ENCODE measurements at places on chromosomes 5 and 9. TPM values are rescaled to one million over a fixed set of nuclear protein-coding genes. Genes with fewer than 3 reads are reported as not detected.

GRCh38 chr5:84131372-84131771 is 253.3 kb downstream of the EDIL3 start:
- no peak overlapping the region for H3K27ac ChIP-seq
- H3K36me3 ChIP-seq: no peaks in the 10 kb centered on the region
- no peak for DNase-seq
- no peaks in the 10 kb centered on the region for H3K4me1 ChIP-seq
- H3K4me3 ChIP-seq: no peak overlapping the region

DNA sequence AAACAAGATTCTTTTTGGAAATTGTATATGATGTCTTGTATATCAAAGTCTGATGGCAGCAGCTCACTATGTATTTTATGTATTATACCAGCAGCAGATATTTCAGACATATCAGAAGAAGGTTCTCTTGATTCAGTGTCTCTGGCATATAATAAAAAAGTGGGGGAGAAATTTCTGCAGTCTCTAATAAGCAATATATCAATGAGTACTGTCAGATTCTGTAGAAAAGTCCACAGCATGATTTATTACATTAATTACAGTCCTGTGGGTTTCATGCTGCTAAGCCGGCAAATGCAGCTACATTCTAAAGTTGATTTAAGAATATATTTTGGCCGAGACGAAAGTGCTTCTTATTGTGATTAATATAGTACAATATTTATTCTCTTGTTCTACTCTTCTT is 113.1 kb downstream of the KIAA1958 start:
- no peaks in the 10 kb centered on the region for H3K36me3 ChIP-seq
- H3K27me3 ChIP-seq: no peaks in the 10 kb centered on the region
- H3K4me1 ChIP-seq: no peaks in the 10 kb centered on the region
- H3K4me3 ChIP-seq: no peak overlapping the region

DNA sequence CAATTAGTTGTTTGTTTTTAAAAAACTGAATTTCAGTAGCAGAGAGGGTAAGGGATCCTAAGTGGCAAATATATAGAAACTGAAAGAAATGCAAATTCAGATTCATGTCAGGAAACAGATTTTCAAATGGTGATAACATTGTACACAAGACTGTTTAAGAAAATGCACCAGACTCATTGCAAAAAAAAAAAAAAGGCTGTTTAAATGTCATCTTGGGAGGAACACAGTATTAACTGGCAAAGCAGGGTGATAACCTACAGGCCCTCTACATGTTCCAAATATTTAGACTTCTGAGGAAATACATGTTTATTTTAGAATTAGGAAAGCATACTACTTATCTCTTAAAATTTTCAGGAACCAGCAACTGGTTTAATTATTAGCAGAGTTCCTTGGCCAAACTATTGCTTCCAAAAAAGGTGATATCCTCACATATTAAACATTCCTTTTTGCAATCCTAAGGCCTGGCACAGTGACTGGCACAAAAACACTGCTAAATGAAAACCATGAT is 114.5 kb downstream of the TSSK1B start:
- no peak overlapping the region for H3K27ac ChIP-seq
- peaks cover 13% of the 10 kb centered on the region for H3K4me1 ChIP-seq
- DNase-seq: no peak
- no peak overlapping the region for H3K4me3 ChIP-seq
- H3K36me3 ChIP-seq: no peaks in the 10 kb centered on the region

DNA sequence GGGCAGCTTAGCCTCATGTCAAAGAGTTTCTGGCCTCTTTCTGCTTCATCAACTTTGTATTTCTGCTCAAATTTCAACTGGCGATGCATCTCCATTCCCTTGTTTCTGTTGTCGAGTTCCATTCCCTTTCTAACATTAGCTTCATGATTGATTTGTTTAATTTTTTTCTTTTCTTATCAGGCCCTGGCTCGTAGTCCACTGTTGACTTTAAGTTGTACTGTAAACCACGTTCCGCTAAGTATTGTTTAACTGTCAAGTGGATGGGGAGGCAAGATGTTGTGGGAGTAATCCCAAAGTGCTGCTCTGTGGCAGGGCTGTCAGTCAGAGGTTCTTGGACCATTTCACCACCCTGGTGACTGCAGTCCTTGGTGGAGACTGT is 309.1 kb downstream of the PSAT1 start:
- no peak overlapping the region for H3K27ac ChIP-seq
- DNase-seq: no peak
- no peaks in the 10 kb centered on the region for H3K36me3 ChIP-seq
- H3K27me3 ChIP-seq: no peaks in the 10 kb centered on the region

DNA sequence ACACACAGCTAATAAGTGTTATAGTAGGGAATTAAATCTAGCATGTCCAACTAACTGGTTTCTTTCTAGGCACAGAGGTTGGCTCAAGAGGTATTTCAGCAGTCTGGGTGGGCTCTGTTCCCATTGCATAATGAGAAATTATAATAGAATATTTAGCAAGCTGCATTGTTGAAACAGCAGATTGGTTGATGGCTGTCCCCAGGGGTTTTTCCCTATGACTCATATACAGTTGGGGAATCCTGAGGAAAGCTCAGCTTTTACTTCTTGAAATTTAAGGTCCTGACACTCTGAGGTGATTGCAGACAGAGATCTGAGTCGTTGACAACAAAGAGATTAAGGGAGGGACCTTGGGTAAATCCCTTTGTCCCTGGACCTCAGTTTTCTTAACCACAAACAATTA is 38.3 kb upstream of the TNFSF8 start:
- H3K27ac ChIP-seq: no peak overlapping the region
- H3K36me3 ChIP-seq: no peaks in the 10 kb centered on the region
- no peak overlapping the region for H3K4me3 ChIP-seq
- H3K4me1 ChIP-seq: peaks cover 6% of the 10 kb centered on the region
- DNase-seq: no peak

- H3K4me3 ChIP-seq: no peak overlapping the region
- peaks cover 63% of the 10 kb centered on the region for H3K4me1 ChIP-seq
- no peaks in the 10 kb centered on the region for H3K36me3 ChIP-seq
- no peak overlapping the region for H3K27ac ChIP-seq
- H3K27me3 ChIP-seq: no peaks in the 10 kb centered on the region
- no peak for DNase-seq
These were observed 3.4 kb downstream of the EPB41L4B start for GRCh38 chr9:109317311-109317978.

GRCh38 chr5:139708877-139709581 is 60.9 kb downstream of the CXXC5 start:
- no peak for DNase-seq
- H3K27ac ChIP-seq: peak overlapping the region; percentile 67
- no peaks in the 10 kb centered on the region for H3K27me3 ChIP-seq
- peak overlapping the region; percentile 7 for H3K4me3 ChIP-seq
- H3K4me1 ChIP-seq: peaks cover 40% of the 10 kb centered on the region
- H3K36me3 ChIP-seq: no peaks in the 10 kb centered on the region

GRCh38 chr9:121682201-121682600 is 30.8 kb downstream of the DAB2IP start:
- H3K27me3 ChIP-seq: no peaks in the 10 kb centered on the region
- H3K4me3 ChIP-seq: no peak overlapping the region
- H3K4me1 ChIP-seq: peaks cover 9% of the 10 kb centered on the region
- H3K36me3 ChIP-seq: peaks cover 31% of the 10 kb centered on the region

DNA sequence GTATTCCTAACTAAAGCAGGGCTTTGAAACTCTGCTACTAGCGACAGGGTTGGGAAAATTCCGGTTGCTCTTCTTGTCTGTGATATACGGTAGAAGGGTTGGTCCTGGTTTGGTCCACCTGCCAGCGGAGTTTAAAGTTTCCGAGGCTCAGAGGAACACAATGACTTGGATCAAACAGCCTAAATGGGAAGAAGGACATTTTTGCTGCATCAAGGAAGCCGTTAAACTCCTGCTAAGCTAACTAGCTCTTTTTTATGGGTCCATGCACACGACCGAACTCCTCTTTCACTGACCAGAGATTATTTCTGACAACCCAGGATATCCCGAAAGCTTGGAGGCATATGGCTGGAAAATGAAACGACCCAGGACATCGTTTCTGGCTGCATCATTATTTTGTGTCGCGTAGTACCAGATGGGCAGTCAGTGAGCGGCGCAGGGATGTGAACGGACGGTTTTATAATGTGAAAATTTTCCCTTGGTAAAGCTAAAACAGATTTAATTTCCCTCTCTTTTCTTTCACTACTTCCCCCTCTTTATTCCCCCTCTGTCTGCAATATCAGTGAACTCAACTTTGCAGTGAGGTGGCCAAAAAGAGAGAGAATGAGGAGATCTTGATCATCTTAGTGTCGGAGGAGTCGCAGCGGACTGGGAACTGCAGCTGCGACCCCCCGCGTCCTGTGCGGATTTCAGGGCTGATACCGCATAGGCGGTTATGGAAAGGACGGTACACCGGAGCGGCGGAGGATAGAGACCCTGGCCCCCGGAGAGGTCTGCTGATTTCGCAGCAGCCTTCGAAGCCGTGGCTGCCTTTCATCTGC is at the start of gene LURAP1L:
Gene LURAP1L (plus strand): TSS at position 160 of the 818 bp plus-strand sequence. CDS start 696 bp downstream, outside the sequence.
- H3K27ac ChIP-seq: peak within 1 kb of the TSS; percentile 90
- no peaks in the 10 kb centered on the region for H3K27me3 ChIP-seq
- H3K36me3 ChIP-seq: no peaks in the 10 kb centered on the region

DNA sequence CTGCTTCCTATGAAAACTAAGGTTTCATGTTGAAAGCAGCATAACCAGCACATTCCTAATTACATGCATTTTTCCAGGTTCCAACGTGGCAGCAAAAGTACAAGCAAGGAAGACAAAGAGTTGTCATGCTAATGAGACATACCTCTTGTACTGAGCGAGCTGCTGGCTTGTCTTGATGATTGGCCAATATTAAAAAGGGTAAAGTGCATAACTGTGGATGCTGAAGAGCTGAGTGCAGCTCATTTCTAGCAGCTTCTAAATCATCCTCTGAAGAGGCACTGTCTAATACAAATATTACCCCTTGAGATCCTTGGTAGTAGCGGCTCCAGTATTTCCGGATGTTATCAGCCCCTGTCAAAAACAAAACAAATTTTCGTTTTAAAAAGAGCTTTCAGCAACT is 197.3 kb downstream of the ARL15 start:
- no peaks in the 10 kb centered on the region for H3K4me1 ChIP-seq
- no peaks in the 10 kb centered on the region for H3K36me3 ChIP-seq
- H3K27me3 ChIP-seq: no peaks in the 10 kb centered on the region
- DNase-seq: no peak
- no peak overlapping the region for H3K27ac ChIP-seq

The CCL21 gene
- total RNA-seq: 3.7 TPM

The IL3 gene
- not detected for total RNA-seq

The ZNF782 gene
- 7.9 TPM for total RNA-seq

The NUP214 gene
- total RNA-seq: 38.1 TPM

The OMD gene
- 21.9 TPM for total RNA-seq

The PRLR gene
- 1.9 TPM for total RNA-seq

Data from esophagus squamous epithelium (tissue), 5 donors.